Thyroid gland (tissue), 4 donors: ENCODE measurements at places on chromosomes 5 and 9. TPM values are rescaled to one million over a fixed set of nuclear protein-coding genes. Genes with fewer than 3 reads are reported as not detected.

DNA sequence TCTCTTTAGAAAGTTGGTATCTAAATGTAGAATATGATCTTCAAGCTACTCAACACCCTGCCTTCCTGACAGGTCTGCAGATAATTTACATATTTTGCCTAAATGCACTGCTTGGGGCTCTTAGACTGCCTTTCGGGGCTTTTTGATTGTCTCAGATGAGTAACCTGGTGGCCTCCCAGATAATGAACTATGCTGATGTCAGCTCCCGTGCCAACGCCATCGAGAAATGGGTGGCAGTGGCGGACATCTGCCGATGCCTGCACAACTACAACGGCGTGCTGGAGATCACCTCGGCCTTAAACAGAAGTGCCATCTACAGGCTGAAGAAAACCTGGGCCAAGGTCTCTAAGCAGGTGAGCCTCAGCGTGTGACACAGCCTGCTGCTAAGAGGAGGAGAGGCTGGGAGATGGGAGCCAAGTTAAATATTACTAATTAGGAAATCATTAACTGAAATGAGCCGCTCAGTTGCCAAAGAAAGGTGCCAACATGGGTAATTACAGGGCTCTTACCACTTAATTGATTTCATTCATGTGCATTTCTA lies 20.8 kb upstream of the CKMT2 start:
- DNase-seq = no peak
- no peak overlapping the region for H3K27ac ChIP-seq
- H3K4me1 ChIP-seq = no peaks in the 10 kb centered on the region
- H3K36me3 ChIP-seq = no peaks in the 10 kb centered on the region
- no peaks in the 10 kb centered on the region for H3K27me3 ChIP-seq
- H3K4me3 ChIP-seq = no peak overlapping the region

DNA sequence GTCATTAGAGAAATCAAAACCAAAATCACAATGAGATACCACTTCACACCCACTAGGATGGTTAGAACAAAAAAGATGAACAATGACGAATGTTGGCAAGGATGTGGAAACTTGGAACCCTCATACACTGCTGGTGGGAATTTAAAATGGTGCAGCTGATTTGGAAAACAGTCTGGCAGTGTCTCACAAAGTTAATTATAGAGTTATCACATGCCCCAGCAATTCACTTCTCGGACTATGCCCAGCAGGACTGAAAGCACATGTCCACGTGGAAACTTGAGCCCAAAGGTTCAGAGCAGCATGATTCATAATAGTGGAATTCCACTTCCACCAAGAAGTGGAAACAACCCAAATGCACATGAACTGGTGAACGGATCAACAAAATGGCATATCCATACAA lies 85.0 kb upstream of the HRH2 start:
- no peaks in the 10 kb centered on the region for H3K4me1 ChIP-seq
- no peak overlapping the region for H3K27ac ChIP-seq
- H3K27me3 ChIP-seq = no peaks in the 10 kb centered on the region
- no peaks in the 10 kb centered on the region for H3K36me3 ChIP-seq

GRCh38 chr5:167363065-167363464 lies 928.4 kb upstream of the WWC1 start:
- no peaks in the 10 kb centered on the region for H3K4me1 ChIP-seq
- no peak for DNase-seq
- no peaks in the 10 kb centered on the region for H3K27me3 ChIP-seq

GRCh38 chr9:1458503-1458902 lies 408.3 kb downstream of the DMRT2 start:
- DNase-seq = no peak
- H3K27me3 ChIP-seq = no peaks in the 10 kb centered on the region
- no peaks in the 10 kb centered on the region for H3K4me1 ChIP-seq

TPPP gene
- 11.1 TPM for total RNA-seq

NDFIP1 gene
- 351 TPM for total RNA-seq
